NAMALWA (cell line): ENCODE measurements at places on chromosomes 16 and 17.

- DNase-seq: no peak
Observed at GRCh38 chr16:72891291-72892227, 156.4 kb downstream of the ZFHX3 start.

GRCh38 chr16:72120026-72120425 is 26.4 kb downstream of the DHX38 start:
- DNase-seq: no peak

- no peak for DNase-seq
Observed at GRCh38 chr17:35167666-35168065, 20.0 kb downstream of the UNC45B start.

- DNase-seq: no peak
Observed at GRCh38 chr17:49926886-49927285, 42.1 kb upstream of the DLX4 start.

- no peak for DNase-seq
Observed at GRCh38 chr17:67759355-67760171, 41.8 kb downstream of the NOL11 start.

DNA sequence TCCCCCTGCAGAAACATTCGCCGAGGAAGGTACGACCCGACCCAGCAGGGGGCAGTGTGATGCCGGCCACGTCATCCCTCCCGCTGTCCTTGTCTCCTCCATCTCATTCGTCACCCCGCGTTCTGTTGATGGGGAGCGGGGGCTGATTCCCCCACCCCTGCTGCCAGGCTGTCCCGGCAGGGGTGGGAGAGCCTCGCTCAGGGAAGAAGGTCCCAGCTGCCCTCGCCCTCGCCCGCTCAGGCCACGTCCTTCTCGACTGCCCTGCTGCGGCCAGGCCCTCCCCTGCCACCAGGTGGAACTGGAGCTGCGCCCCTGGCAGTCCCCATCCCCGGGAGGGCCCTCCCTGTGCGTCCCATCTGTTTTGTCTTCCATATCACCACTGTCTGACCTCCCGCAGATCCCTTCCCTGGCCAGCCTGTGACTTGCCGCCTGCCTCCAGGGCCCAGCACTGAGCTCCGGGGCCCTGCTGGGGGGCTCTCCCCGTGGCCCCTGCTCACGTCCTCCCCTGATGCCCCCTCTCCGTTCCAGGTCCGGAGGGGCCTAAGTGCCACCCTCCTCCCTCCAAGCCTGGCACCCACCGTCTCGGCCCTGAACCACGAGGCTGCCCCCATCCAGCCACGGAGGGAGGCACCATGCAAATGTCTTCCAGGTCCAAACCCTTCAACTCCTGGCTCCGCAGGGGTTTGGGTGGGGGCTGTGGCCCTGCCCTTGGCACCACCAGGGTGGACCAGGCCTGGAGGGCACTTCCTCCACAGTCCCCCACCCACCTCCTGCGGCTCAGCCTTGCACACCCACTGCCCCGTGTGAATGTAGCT is 20.6 kb downstream of the ADAM11 start:
- peak; percentile 86 for DNase-seq

DNA sequence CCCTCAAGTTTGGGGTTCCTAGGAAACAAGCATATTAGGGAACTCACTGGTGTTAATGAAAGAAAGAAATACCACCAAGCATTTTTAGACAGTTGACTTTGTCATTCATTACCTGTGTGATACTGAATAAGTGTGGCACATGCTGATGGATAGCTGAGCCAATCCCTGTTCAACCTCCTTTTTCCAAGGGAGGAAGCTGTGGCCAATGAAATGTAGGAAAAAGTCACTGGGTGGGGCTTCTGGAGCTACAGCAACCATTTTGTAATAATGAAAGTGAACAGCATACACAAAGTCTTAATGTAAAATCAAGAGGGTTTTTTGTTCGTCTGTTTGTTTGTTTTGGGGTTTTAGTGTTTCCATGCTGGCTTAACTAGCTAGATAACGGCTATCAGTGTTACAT is 254.3 kb upstream of the SALL1 start:
- DNase-seq: no peak

DNA sequence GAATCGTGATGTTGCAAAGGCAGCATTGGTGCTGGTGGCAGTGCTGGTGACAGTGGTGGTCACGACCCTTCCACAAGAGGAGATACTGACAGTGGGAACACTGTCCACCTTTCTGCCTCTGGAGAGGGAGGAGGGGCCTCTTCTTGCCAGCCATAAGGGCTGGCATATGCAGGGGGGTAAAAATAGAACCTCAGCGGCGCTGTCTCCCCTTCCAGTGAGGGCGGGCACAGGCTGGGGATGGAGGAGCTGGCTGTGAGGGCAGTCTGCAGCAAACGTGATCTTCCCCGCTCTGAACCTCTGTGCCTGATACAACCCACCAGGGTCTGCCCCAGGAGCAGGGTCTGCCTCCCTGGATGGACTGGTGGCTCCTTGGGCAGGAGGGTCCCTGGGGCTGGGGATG is 3.4 kb downstream of the RAP1GAP2 start:
- no peak for DNase-seq

GRCh38 chr16:68760671-68761275 is 23.7 kb downstream of the CDH1 start:
- DNase-seq: no peak

DNA sequence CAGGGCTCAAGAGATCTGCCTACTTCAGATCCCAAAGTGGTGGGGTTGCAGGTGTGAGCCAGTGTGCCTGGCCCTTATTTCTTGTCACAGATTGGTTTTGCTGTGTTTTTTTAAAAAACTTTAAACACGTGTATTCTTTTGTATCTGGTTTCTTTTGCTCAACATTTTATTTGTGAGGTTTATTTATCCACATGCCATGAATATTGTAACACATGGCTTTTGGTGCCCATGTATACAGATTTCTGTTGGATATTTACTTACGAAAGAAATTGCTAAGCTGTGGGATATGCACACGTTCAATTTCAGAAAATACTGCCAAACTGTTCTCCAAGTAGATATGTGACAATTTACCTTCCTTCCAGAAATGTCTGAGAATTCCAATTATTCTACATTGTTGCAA is 18.7 kb upstream of the IL34 start:
- no peak for DNase-seq

GRCh38 chr17:30117675-30118081 is 1.1 kb downstream of the NSRP1 start:
- peak; percentile 42 for DNase-seq

GRCh38 chr16:30964574-30965226 is 7.1 kb downstream of the SETD1A start:
- DNase-seq: no peak

DNA sequence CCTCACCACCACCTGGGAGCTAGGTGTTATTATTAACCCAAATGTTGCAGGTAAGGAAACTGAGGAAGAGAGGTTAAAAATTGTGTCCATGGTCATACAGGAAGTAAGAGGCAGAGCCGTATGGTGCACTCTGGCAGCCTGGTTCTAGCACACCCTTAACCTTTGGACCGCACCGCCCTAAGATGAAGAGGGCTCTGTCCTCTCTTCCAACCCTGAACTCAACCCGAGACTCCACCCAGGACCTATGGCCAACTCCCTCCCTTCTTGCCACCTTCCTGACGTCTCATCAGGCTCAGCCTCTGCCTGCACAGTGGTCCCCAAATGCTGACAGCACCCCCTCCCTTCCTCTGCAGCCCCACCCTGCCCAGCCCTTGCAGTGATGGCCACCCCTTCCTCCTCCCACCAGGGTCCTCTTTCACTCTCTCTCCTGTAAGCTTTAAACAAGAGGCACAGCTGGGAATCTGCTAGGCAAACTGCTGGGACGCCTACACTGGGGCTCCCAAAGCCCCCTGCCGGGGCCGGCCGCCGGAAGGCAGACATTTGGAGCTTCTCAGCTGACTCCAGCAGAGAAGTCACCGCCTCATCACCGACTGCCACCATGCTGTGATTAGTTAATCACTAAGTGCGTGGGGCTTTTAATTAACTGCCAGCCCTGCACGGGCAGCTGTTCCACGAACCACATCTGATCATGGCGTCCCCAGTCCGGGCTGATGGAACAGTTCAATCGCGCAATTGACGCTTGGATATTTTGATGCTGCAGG is 16.7 kb upstream of the C16orf78 start:
- no peak for DNase-seq

GRCh38 chr17:77375917-77376651 is 235.3 kb downstream of the SEC14L1 start:
- no peak for DNase-seq

DNA sequence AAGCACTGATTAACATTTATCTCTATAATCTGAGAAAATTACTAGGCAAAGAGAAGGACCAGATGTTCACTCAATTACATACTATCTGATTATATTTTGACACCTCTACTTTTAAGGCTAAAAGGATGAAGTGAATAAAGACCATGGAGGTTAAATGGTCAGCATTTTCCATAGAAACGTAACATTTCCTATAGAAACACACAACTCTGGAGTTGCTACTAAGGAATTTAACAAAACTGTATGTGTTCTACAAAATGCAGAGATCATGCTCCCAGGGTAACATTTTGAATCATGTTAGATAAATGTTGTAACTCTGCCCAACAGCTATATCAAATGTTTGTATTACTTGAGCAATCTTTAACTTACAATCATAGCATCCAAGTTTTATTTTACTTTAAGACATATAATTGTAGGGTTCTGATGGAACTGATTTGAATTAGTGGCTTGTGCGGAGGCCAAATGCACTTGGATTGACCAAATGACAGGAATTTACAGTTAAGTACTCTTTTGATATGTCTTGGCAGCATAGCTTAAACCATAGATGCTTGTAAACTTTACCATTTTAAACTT is 97.7 kb downstream of the RPGRIP1L start:
- no peak for DNase-seq

DNA sequence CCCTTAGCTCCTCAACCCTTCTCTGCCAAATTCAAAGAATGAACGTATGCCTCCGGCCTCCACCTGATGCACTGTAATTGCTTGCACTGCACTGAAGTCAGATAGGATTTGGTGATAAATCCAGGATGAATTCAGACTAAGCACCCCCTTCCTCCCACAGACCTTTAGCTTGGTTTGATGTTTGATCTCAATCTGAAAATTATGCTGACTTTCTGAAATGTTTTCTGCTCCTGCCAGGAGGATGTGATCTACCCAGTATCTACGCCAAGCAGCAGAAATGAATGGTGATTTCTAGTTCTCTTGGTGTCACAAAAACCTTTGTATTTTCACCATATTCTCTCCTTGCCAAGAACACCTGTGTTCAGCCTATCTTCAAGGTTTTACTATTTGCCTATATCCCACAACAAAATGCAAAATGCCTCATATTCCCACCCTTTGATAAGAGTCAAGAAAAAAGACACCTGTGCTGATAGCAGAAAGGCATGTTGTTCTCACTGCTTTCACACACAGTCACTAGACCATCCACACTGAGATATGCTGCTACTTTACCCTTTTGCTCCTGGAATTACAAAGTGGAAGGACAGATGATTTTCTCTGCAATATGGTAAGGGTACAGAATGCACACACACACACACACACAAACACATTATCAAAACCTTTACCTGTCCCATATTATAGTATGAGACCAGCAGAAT is 14.7 kb downstream of the RFFL start:
- DNase-seq: no peak

DNA sequence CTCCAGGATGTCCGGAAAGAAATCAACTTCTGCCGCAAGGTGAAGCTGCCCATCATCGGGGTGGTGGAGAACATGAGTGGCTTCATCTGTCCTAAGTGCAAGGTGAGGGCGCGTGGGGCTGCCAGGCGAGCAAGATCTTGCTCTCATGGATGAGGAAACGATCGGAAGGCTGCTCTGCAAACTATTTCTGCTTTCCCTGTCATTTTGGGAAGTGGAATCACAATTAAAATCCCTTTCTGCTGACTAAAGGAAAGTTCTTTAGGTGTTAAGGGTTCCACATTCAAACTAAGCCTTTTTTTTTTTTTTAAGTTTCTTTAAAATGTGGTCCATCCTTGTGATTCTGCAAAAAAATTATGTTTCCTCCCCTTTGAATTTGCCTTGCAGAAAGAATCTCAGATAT is 17.7 kb downstream of the NUBP1 start:
- no peak for DNase-seq
